Stimulated activated CD8-positive, alpha-beta memory T cell treated with anti-CD3 and anti-CD28 coated beads, Interleukin-4, amount 100 ng/mL, for 4 hours (primary cell): ENCODE measurements at places on chromosomes 13 and 19.

GRCh38 chr13:35474496-35475211, 1.8 kb downstream of the MAB21L1 start:
- no peak for DNase-seq

DNA sequence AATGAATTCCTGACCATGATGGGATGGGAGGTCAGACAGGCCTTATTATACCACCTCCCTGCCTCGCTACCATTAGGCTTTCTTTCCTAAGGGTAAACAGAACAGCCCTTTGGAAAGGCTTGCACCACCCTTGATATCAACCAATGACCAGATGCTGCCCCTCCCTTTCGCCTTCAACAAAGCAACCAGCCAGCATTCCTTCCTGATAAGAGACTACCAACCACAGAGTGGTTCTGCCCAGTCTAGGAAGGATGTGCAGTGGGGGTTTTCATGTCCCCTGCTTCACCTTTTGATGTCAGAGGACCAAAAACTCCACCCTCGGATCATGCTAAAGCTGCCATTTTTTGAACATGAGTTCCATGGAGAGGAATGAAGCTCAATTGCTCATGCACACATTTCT, 21.7 kb downstream of the TEX30 start:
- DNase-seq, result no peak

GRCh38 chr13:33180122-33180804, 105.3 kb downstream of the STARD13 start:
- DNase-seq, result no peak

DNA sequence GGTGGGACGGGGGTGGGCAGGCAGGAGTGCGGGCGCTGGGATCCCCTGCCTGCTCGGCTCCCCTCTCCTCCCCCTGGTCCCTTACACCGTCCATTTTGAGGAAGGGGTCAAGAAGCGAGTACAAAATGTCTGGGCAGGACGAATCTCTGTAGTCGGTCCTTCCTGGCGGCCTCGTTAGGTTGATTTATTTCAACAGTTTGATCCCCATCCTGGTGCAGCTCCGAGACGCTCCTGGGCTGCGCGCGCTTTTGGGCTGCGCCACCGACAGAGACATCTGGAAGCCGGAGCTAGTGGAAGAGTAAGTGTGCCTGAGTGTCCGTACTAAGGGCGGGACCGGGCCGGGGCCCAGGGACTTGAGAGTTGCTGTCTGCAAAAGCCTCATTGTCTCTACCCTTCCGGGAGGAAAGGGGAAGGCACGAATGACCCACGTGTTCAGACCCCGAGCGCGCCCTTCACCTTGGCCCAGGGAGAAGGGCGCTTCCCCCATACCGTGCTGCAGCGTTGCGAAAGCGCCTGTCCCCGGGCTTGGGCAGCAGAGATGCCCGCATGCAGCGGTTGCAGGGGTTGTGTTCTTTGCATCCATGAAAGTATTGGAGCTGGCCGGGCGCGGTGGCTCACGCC, 1.8 kb downstream of the ZNF114 start:
- DNase-seq, result no peak

DNA sequence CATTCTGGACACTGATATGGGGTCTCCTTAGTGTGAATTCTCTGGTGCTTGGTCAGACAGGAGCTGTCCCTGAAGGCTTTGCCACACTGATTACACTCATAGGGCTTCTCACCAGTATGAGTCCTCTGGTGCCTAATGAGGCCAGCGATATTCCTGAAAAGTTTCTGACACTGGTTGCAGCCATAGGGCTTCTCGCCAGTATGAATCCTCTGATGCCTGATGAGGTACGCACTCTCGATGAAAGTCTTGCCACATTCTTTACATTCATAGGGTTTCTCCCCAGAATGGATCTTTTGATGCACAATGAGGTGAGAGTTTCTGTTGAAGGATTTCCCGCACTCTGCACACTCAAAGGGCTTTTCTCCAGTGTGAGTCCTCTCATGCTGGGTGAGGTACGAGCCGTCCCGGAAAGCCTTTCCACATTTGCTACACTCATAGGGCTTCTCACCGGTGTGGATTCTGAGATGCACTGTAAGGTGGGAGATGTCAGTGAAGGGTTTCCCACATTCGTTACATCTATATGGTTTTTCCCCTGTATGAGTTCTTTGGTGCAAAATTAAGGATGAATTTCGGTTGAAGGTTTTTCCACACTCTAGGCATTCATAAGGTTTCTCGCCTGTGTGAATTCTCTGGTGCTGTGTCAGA, 22.4 kb downstream of the ZNF329 start:
- no peak for DNase-seq

- no peak for DNase-seq
Observed at GRCh38 chr13:86000546-86000945, 201.3 kb upstream of the SLITRK6 start.

GRCh38 chr19:38185562-38185961, 38.5 kb downstream of the DPF1 start:
- DNase-seq, result no peak
